ENCODE measurements at places on chromosomes 3 and 15.

GRCh38 chr3:128879991-128880390 lies 571 bp downstream of the ACAD9 start:
- no peak for DNase-seq

DNA sequence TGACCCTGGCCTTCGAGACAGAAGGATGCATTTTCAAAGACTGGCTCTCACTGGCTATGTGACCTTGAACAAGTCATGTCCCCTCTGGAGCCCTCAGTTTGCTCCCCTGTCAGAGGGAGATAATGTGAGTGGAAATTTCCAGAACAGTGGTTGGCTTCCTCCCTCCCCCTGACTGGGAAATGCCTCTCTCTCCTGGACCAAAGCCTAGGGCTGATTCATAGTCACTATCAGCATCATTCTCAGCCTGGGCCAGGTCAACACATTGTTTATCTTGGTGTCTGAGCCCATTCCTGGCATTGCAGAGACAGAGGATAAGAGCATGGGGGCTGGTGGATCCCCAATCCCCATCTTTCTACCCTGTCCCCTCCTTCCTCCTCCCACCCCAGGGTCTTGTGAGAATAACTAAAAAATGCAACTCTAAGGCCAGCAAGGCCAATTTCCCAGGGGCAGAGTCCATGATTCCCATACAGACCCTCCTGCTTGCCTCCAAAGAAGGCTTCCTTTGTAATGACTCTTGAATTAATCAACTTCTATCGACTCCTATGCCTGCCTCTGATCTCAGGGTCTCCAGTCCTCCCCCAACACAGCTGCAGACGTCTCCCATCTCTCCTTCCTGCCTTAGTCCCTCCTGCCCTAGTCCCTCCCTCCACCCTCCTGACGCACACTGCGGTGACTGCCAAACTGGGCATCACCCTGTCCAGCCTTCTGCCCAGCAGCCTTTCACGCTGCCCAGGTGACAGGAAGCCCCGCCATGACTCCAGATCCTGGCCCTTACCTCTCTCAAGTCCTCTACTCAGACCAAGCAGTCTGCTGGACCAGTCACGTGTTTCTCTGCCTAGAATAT lies 35.4 kb upstream of the CORO2B start:
- peak; percentile 63 for DNase-seq

DNA sequence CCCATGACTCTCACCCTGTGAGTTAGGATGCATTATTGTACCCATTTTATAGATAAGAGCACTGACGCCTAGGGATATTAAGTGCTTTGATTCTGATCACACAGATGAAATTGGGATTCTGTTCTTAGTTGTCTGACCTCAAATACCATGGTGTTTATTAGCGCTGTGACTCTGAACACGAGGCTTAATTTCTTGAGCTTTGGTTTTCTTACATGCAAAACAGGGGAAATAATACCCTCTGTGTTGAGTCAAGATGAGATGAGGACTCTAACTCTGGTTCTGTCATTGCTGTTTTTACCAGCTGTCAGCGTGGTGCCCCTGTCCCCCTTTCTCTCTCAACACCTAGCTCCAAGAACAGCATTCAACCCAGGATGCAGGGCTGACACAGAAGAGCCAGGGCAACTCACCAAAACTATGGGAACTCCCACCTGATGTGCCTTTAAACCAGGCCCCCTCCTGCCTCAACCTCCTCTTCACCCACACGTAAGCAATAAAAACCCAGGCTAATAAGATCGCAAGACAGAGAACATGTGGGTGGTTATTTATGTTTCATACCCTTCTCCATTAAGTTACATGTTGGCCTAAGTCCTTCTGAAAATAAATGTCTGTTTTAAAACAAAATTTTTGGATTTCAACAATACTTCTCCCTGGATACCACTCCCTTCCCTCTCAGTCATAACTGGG lies 100.1 kb upstream of the SPATA12 start:
- no peak for DNase-seq

- DNase-seq: no peak
Measured at GRCh38 chr15:69662645-69663000, 210.0 kb downstream of the RPLP1 start.

DNA sequence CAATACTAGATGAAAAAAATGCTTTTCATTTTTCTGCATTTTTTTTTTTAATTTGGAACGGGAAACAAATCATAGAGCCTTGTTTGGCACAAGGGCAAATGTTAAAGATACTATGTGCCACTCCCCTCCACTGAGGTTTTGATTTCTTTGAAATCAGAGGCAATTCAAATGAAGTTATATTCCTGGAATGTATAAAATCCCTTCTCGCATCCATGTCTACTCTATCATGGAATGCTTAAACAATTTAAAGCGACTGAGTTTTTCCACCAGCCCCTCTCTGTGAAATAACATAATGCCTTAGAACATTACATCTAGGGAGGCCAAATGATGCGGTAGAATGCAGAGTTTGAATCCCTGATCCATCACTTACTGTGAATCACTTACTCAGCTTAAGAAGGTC lies 69.7 kb downstream of the FMN1 start:
- no peak for DNase-seq

DNA sequence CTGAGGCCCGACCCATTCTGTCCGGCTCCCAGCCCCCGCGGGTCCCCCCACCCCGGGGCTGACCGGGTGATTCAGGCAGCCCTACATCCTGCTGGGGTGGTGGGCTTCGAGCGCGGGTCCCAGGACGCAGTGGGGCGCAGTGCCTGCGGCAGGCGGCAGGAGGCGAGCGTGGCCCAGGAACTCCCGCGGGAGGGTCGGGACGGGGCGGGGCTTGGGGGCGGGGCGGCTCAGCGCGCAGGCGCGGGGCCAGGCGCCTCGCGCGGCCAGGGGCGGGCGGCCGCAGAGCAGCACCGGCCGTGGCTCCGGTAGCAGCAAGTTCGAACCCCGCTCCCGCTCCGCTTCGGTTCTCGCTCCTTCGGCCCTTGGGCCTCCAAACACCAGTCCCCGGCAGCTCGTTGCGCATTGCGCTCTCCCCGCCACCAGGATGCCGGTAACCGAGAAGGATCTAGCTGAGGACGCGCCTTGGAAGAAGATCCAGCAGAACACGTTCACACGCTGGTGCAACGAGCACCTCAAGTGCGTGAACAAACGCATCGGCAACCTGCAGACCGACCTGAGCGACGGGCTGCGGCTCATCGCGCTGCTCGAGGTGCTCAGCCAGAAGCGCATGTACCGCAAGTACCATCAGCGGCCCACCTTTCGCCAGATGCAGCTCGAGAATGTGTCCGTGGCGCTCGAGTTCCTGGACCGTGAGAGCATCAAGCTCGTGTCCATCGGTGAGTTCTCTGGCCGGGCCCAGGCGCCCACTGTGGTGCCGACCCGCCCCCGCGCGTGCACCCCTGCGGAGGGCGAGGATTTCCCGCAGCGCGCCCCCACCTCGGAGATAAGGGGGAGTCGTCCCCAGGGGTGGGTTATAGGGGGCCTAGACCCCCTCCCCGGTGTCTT lies at the start of gene FLNB:
Gene FLNB (plus strand): TSS at position 282 of the 885 bp plus-strand sequence. CDS start 143 bp downstream, at position 425.
- no peak for DNase-seq

DNA sequence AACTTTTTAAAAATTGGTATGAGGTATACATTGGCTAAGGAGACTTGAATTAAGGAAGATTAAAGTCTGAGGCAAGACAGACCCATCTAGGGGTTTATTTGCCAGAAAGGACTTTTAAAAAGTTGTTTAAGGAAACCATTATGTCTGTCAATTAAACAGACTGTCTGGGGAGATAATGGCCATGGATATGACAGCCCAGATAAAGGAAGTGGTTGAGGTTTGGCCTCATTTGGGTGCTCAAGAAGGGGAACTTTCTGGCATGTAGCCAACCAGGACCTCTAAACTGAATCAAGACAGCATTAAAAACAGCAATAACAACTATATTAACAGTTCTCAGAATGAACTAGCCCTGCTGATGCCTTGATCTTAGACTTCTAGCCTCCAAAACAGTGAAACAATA lies 9.9 kb upstream of the CD200R1L start:
- DNase-seq: no peak

DNA sequence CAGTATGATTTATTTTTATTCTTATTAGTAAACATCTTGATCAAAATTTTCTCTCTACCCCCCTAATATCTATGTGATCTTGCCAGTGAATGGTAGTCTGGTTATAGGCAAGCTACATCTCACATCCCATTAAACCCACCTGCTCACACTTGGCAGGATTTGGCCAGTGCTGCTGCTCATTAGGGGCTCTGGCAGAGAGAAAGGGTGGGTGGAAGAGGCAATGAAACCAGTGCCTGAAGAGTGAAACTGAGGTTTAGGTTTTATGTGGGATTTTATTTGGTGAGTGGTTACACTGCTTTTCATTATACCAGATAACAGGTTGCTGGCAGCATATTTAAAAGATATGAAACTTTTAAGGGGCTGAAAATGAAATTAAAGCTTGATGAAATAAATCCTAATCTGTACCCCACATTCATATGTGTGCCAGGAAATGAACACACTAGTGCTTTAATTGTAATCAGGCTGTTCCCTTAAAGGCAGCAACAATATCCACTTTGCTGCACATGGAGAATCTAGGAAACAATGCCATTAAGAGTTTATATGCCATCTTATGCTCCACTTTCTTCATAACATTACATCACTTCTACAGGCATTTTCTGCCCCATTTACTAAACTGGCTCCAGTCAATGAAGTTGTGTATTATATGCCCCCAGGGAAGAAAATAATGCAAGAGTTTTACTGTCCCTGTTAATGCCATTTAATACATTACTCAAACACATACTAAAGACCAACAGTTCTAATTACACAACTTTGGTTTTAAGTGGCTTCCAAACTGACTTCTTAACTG lies 688.7 kb downstream of the MECOM start:
- DNase-seq: no peak

GRCh38 chr3:187713504-187713903 lies 11.1 kb upstream of the RTP2 start:
- DNase-seq: no peak

GRCh38 chr3:169091196-169091823 lies 572.2 kb downstream of the MECOM start:
- DNase-seq: no peak

DNA sequence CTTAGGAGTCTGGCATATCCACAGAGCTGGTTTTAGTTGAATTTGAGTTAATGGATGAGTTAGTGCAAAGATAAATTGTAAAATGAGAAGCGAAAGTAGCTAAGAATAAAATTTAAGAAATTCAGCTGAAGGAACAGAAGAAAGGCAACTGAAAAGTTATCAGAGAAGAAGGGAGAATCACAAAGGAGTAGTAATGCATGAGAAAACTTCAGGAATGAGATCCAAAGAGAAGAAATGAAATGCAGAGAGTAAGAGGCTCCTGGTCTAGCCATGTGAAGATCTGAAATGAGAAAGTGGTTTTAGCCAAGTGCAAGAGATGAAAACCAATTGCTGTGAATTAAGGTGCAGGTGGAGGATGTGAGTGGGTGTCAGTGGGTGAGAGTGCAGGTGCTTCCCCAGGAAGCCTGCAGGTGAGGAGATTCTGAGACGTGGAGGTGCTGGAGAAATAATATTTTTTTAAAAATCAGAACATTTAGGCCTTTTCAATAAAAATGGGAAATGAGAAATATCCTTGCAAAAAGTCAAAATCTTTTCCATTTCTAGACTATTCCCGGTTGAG lies 18.5 kb downstream of the KBTBD8 start:
- no peak for DNase-seq

DNA sequence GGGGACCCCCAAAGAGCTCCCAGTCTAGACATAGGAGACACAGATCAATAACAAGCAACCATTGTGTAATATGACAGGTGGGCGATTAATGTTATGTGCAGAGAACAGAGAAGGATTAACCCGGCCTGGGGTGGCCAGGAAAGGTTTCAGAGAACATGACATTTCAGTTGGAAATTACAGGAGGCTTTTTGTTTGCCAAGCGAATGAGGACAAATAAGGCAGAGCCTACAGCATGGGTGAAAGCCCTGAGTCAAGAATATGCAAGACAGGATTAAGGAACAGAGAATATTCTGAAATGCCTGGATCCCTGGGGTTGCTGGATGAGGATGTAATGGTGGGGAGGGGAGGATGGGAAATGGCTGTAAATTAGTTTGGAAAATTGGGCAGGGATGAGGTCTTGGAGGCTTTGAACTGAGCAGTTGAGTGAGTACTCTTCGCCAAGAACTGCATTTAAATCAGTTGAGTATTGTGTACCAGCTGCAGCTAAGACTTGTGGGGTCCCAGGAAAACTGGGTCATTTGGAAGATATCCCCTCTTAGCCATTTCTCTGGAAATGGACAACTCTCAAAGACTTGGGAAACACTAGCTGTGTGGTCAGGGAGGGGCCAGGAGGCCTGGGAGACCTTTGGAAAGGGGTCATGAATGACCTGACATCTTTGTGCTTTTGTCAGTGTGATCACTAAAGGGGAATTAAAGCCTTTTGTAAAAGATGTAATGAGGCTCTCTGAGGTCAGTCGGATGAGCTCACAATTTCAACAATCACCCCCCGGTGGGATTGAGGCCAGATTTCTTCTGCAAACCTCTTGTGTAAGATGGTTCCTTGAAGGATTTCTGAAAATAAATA lies 198.6 kb upstream of the NR2E3 start:
- no peak for DNase-seq

DNA sequence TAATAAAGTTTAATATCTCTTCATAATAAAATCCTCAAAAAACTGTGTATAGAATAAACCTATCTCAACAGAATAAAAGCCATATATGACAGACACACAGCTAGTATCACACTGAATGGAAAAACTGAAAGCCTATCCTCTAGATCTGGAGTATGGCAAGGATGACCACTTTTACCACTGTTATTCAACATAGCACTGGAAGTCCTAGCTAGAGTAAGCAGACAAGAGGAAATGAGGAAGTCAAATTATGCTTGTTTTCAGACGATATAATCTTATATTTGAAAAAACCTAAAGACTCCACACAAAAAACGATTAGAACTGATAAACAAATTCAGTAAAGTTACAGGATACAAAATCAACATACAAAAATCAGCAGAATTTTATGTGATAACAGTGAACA lies 57.4 kb upstream of the DIPK2A start:
- DNase-seq: no peak

DNA sequence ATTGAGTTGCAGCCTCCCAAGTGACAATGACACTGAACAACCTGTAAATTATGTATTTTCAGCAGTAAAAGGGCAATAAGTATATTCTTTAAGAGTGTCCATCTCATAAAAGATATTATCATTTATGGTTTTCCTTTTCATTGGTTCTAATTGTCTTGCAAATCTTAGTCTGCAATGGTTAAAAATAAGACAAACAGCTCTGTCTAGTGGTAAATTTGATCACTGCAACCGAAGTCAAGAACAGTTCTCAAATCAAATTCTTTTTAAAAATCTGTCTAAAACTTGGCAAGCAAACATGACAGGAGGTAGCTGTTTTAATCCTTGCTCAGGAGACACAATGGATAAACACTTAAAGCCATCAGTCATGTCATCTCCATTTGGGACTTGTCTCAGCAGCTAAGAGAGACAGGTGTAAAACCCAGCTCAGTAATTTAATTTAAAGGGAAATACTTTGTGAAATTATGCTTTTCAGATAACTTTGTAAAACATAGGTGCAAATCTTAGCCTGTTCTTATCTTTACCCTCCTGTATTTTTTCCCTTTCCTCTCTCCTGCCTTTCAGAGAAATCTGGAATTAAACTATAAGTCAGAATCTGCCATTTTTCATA lies 150.3 kb upstream of the ARHGEF26 start:
- DNase-seq: no peak

- DNase-seq: no peak
Measured at GRCh38 chr3:187504435-187504834, 136.2 kb downstream of the RTP4 start.

All from AG09319 (cell line).